Peyer's patch (tissue), 4 donors: ENCODE measurements at places on chromosomes 11 and 22. TPM values are rescaled to one million over a fixed set of nuclear protein-coding genes. Genes with fewer than 3 reads are reported as not detected.
A peak's percentile ranks its signal among the peaks of the same experiment; 100 is the strongest.

- H3K27me3 ChIP-seq = no peaks in the 10 kb centered on the region
- no peak overlapping the region for H3K27ac ChIP-seq
- DNase-seq = no peak
- no peaks in the 10 kb centered on the region for H3K36me3 ChIP-seq
These were observed 9.9 kb downstream of the CCND1 start for GRCh38 chr11:69650832-69651344.

- H3K27me3 ChIP-seq = no peaks in the 10 kb centered on the region
- no peak overlapping the region for H3K4me3 ChIP-seq
- H3K4me1 ChIP-seq = peaks cover 6% of the 10 kb centered on the region
- no peaks in the 10 kb centered on the region for H3K36me3 ChIP-seq
- no peak overlapping the region for H3K27ac ChIP-seq
These were observed 47.9 kb upstream of the RAB1B start for GRCh38 chr11:66220566-66220935.

The KLHL35 gene
- total RNA-seq = 1.6 TPM

- H3K27me3 ChIP-seq = no peaks in the 10 kb centered on the region
- DNase-seq = no peak
- no peak overlapping the region for H3K27ac ChIP-seq
- H3K4me3 ChIP-seq = no peak overlapping the region
These were observed 27.5 kb downstream of the MAML2 start for GRCh38 chr11:96315476-96315875.

The OR5AR1 gene
- total RNA-seq = not detected

- H3K4me3 ChIP-seq = no peak overlapping the region
- H3K4me1 ChIP-seq = no peaks in the 10 kb centered on the region
- H3K36me3 ChIP-seq = no peaks in the 10 kb centered on the region
- no peaks in the 10 kb centered on the region for H3K27me3 ChIP-seq
These were observed 42.8 kb downstream of the SLCO2B1 start for GRCh38 chr11:75193711-75194110.

DNA sequence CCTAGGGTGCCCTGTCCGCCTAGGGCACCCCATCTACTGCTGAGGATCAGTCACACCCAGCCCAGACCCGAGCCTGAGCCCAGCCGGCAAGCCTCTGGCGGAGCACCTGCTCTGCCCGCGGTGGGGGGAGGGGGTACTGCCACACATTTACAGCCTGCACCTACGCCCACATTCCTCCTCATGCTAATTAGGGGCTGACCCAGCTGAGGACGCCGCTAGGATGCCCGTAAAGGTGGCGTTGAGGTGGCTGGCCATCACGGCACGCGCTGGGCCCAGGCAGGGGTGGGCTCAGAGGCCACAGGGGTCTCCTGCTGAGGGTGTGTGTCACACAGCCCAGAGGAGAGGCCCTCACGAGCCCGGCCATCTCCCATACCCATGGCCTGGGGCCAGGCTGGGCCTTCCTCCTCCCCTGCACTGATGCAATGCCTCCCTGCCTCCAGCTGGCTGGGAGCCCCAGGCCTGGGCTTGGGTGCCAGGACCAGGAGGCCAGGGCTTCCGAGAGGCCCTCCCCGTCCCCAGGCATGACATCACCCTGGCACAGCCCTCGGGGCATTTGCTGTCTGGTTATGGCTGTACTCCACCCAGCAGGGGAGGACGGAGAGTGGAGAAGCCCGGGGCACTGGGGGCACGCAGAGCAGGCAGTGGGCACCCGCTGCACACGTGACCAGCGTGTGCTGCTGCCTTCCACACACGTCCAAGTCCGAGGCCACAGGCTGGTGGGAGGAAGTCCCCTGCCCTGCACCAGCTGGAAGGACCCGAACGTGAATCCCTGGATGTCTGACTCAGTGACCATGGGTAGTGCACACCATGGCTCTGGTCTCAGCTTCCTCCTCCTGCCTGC is 12.7 kb downstream of the DUSP8 start:
- peak; percentile 94 for DNase-seq
- no peak overlapping the region for H3K27ac ChIP-seq
- H3K4me3 ChIP-seq = no peak overlapping the region
- no peaks in the 10 kb centered on the region for H3K27me3 ChIP-seq
- peaks cover 28% of the 10 kb centered on the region for H3K36me3 ChIP-seq
